Activated naive CD8-positive, alpha-beta T cell treated with anti-CD3 and anti-CD28 coated beads, Interleukin-2, amount 50 U/mL, for 24 hours (primary cell): ENCODE measurements at places on chromosomes 13 and 19.

DNA sequence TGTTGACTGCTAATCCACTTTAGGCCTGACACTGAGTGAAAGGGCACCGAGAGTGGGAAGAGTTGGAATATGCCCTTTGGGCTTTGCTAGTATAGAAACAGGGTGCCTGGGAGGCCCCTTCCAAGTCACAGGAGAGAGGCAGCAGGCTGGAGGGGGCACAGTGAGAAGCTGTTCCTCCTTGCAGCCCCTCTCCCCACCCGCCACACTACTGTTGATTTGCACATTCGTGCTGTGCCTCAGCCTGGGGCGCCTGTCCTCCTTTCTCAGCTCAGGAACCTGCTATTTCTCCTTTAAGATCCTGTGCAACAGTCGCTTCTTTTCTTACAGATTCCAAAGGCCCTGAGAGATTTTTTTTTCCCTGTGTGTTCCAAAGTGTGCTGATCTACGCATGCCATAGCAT, 2.8 kb upstream of the B3GLCT start:
- DNase-seq = no peak

DNA sequence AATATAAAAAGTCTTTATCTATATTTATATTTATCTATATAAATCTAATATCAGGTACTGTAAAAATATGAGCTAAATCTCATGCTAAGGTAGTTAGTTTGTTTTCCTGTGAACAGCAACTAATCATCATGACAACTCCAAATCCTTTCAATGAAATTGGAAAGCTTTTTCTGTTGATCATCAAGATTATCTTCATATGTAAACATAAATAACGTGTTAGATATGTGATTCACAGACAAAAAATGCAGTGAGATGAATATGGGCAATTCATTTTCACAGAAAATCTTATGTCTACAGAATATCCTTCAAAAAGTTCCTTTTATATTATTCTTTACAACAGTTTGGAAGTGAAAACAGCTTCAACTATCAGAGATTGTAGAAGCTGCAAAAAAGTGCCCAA, 41.7 kb upstream of the EEF1AKMT1 start:
- no peak for DNase-seq

GRCh38 chr13:110445183-110445582, 116.3 kb downstream of the RAB20 start:
- no peak for DNase-seq

- peak; percentile 43 for DNase-seq
Measured at GRCh38 chr13:40445557-40445990, 220.9 kb downstream of the FOXO1 start.

DNA sequence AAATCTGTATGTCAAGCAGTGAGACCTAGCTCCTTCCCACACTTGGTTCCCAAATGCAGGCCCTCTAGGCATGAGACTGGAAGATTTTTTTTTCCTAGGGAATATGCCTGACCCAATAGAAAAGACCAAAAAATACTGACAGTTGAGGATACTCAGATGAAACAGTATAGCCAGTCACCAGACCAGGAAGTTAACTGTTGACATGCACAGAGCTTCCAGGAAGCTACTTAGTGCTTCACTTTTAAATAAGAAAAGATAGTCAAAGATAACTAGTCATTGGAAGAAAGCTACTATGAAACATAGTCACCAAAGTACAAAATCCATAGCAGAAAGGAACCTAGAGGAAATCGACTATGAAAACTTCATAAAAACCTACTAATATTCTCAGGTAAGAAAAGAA, 32.3 kb downstream of the BRCA2 start:
- no peak for DNase-seq

GRCh38 chr19:1311543-1312091, 25.9 kb downstream of the EFNA2 start:
- DNase-seq = no peak

GRCh38 chr13:24362435-24362952, 53.1 kb downstream of the C1QTNF9 start:
- no peak for DNase-seq

GRCh38 chr19:2550431-2551171, 74.7 kb downstream of the GADD45B start:
- DNase-seq = no peak

GRCh38 chr13:97938706-97939475, 14.6 kb upstream of the IPO5 start:
- no peak for DNase-seq

DNA sequence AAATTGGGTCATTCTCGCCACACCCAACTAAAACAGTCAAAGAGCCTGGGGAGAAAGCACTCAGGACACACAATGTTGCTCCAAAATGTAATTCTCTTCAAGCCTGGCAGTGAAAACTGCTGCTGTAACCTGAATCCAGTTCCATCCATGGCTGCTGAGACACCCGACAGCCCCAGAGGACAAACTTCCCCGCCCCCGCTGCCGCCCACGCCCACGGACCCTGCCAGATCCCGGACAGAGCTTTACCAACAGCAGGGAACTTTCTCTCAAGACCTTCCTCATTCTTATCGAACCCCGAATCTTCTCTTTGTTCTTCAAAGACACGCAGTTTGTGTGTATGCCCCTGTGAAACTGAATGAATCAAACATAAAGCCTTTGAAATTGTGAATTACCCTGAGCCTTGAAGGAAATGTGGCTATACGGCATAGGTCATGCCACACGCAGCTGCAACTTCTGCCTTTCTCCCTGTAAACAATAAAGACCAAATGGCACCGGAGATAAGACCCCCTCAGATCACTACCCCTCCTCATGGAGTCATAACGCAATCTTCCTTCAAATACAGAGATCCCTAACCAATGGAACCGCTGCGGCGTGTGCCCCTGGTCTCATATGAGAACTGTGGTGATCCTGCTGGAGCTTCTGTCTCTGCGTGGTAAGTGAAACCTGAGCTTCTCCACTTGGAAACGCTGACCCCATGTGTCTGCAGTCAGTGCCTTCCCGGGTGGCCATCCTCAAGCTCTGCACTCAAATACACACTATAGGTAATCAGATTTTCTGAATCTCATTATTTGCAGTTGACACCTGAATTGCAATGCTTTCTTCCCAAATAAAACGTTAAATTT, 4.8 kb upstream of the LAMP1 start:
- DNase-seq = peak; percentile 25

GRCh38 chr19:33506498-33506897, 15.1 kb downstream of the PEPD start:
- DNase-seq = no peak

DNA sequence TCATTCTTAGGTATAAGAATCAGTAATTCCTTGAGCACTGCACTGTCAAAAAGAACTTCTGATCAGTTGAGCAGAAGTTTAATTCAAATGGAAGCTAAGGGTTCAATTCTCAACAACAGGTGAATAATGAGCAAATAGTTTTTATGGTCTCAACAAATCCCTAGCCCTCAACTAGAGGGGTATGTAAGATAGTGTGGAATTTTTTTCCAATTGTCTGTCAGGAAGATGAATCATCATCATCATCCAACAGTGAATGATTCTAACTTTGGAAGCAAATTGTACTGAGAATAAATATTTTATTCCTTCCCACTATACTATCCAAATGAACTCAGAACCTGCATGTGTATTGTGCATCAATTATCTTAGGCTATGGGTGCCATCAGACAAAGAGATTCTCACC, 372.7 kb downstream of the ENOX1 start:
- no peak for DNase-seq

- DNase-seq = no peak
Measured at GRCh38 chr13:102642475-102642874, 45.7 kb downstream of the TPP2 start.

DNA sequence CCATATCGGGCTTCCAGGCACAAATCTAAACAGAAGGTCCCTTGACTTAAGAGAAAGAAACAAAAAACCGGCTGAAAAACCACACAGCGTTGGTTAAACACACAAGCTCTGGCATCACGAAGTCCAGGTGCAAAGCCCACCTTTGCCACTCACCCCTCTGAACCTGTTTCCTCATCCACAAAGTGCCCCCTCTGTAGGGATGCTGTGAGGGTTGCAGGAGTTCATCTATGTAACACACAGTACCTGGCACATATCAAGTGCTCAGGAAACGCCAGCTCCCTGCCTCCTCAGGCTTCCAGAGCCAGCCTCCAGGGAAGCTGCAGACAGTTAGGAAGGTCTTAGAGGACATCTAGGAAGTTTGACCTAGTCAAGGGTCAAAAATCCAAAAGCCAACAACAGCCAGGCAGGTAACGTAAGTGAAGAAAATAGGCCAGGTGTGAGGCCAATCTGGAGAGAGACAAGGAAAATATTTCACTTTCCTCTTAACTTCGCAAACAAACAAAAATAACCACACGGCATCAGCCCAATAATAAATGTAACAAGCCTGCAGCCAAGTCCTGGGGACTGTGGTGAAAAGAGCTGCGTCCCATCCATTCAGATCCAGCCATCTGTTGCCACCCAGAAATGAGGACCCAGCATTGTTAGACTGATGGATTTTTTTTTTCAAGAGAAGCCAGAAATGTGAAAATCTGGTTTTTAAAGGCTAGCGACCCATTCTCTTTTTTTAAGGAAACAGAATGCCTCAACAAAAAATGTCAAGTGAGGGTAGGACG, 10.0 kb downstream of the KDELR1 start:
- DNase-seq = no peak

DNA sequence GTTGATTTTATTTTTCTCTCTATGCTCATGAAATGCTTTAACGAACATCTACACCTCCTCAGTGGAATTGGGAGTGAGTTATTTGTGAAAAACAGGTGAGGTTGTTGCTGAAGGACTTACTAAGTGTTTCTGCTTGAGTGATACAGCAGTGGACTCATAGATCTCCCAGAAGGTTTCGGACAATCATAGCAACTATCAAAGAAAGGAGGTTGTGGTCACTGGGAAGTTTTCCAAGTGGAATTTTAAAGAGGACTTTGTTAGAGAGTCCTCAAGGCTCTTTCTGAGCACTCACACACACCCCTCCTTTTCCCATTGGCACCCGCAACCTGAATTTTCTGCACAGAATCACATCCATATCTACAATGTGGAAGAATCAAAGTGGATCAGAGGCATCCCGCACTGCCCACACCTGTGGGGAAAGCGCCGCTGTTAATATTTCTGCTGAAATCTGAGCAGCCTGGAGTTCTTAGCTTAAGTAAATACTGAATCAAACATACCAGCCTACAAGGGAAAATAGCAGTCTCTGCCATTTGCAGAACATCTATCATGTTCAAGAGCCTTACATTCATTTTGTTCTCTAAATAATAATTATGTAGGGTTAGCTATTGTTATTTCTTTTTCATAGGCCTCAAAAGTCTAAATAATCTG, 719.4 kb downstream of the DIAPH3 start:
- no peak for DNase-seq

DNA sequence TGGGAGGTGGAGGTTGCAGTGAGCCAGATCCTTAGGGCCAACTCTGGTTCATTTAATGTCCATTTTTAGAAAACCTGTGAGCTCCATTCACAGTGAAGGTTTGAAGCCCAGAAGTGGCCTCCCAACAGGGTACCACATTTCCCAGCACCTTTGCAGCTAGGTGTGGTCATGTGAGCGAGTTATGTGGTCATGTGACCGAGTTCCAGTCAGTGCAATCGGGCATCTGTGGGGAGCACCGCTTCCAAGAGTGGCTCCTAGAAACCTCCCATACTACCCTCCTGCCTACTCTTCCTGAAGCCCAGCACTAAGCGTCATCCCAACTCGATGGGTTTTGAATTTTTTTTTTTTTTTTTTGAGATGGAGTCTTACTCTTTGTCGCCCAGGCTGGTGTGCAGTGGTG, 663 bp upstream of the PLA2G4C start:
- DNase-seq = no peak

- DNase-seq = no peak
Measured at GRCh38 chr13:39451860-39452301, 151.1 kb downstream of the LHFPL6 start.

DNA sequence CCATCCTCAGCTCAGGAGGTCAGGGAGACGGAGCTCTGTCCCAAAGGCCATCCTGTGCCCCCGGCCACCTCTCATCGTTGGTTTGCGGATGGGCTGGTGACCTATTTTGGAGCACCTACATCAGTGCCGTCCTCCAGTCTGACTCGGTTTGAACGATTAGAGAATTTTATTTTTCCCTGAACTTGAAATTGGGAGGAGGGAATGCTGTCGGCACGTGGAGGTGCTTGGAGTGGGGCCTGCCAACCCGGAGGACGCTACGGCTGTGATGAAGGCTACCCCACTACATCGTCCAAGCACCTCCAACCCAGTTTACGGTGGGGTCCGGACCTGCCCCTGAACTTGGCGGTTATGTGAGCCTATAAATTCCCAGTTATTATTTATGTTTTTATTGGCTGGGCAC, 3.0 kb upstream of the ZNF554 start:
- DNase-seq = no peak

DNA sequence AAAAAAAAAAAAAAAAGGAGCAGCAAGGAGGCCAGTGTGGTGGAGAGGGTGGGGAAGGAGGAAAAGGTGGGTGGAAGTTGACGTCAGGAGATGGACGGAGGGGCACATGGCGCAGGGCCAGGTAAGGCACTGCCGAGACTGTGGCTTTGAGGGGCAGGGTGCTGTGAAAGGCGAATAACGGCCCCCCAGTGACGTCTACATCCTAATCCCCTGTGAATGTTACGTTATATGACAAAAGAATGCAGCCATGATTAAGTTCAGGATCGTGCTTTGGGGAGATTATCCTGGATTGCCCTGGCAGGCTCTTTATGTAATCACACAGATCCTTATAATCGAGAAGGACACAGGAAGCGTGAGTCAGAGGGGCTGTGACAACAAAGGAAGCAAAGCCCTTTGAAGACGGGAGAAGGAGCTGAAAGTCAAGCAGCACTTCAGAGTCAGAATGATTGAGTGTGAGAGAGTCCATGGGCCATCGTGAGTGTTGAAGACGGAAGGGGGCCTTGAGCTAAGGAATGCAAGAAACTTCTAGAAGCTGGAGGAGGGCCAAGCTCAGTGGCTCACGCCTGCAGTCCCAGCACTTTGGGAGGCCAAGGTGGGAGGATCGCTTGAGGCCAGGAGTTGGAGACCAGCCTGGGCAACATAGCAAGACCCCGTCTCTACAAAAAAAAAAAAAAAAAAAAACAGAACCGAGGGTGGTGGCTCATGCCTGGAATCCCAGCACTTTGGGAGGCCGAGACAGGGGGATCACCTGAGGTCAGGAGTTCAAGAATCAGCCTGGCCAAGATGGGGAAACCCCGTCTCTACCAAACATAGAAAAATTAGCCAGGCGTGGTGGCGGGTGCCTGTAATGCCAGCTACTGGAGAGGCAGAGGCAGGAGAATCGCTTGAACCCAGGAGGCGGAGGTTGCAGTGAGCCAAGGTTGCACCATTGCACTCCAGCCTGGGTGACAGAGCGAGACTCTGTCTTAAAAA, 13.8 kb upstream of the CEACAM16 start:
- peak; percentile 26 for DNase-seq

GRCh38 chr13:114315074-114315785, 927 bp downstream of the CHAMP1 start:
- DNase-seq = no peak

- no peak for DNase-seq
Measured at GRCh38 chr13:51244637-51245405, 22.6 kb downstream of the FAM124A start.
